ENCODE measurements at places on chromosomes 3 and 15. TPM values are rescaled to one million over a fixed set of nuclear protein-coding genes. Genes with fewer than 3 reads are reported as not detected.

DNA sequence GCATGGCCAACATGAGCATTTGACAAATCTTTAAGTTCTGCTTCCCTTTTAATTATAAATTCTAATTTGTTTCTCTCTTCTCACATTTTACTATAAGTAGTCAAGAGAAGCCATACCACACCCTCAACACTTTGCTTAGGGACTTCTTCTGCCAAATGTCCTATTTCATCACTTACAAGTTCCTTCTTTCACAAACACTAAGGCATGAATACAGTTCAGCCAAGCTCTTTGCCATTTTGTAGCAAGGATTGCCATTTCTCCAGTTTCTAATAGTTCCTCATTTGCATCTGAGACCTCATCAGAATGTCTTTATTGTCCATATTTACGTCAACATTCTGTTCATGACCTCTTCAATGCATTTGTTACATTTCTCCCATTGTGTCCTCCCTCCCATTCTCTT, 29.4 kb downstream of the SLC22A14 start:
- DNase-seq: no peak

DNA sequence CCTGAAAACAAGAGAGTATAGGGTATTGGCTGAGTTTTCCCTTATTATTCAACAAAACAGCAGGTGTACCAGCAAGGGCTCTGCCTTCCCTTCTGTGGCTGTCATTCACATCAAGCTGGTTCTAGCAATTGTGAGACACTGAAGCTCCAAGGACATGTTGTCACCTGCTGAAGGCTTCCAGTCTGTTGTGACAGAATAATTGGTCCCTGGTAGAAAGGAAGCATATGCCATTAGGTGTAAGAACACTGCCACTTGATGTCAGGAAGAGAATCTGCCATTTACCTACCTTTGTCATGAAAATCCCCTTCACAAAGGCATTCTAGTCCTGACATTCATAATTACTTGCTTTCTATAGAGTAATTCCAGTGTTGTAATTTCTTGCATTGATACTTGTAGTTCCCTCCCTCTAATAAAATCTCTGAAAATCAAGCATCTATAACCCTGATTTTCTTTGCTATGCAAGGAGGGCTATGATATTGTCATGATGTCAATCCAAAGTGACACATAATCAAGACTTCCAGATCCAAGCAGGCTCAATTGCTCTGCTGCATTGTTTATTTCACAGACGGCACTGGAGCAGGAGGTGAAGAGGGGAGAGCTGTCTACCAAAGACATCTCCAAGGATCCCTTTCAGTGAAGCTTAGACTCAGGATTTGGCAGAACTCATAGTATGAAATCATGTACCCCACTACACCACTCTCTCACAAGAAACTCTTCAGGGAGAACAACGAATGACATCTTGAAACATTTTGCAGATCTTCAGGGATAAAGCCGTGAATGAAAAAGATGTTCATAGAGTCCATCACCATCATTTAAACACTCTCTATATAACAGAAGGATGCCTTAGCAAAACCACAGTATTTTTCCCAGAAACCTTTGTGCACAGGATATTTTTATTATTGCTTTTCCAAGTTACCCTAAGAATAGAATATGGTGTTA, 425.3 kb downstream of the RBMS3 start:
- DNase-seq: no peak

DNA sequence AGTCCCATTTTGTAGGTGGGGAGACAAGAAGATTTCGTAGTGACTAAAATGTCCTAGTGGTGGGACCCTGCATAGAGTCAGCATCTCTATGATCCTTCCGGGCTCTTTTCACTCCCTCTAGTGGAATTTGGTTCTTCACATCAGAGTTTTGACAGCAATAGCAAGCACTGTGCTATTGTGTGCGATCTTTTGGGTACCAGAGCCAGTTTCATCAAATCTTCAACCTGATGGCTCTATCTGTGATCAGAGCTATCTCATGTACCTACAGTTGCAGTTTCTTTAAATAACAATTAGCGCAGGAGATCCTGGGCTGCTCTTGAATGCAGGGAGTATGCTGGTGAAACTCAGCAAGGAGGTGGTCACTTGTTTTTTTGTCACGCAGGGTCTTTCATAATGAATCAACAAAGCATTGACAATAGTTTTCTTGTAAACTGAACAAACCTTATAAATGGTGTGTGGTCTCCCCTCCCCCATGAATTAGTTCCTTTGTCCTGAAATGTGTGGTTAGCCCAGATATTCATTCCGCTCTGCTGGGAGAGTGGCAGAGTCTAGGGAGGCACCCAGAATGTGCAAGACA, 257.2 kb upstream of the SOX2 start:
- DNase-seq: no peak

The FBN1 gene
- 103 TPM for polyA plus RNA-seq

The CHDH gene
- 4.0 TPM for polyA plus RNA-seq

All from left lung (tissue), 14 donors.